ENCODE measurements at places on chromosomes 7 and 10.

DNA sequence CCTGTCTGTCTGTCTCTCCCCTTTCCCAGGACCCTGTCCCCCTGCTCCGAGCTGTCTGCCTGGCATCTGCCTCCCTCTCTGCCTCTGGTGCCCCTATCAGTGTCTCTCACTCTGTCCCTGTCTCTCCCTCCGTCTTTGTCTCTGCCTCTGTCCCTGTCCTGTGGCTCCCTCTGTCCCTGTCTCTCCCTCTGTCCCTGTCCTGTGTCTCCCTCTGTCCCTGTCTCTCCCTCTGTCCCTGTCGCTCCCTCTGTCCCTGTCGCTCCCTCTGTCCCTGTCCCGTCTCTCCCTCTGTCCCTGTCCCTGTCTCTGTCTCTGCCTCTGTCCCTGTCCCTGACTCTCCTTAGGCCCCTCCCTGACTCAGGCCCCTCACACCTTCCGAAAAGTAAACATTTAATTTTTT is 75.0 kb upstream of the PAX2 start:
- no peak for DNase-seq

DNA sequence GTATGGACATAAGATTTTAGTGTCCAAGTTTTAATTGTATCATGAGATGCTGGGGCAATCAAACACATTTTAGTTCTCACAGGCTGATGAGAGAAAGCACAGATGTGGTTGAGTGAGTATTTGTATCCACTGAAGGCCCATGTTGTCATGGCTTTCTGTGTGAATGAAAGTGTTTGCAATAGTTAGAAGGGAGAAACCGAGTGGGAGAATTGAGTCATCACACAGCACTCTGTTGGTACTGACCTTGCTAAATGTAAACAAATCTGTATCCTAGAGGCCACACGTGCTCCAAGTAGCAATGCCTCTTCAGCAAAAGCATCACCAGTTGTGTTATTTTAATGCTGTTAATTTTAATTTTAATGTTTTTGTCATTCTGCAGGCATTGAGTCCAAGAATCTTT is 121.2 kb downstream of the EMX2 start:
- no peak for DNase-seq

- DNase-seq: no peak
Observed at GRCh38 chr10:111078505-111079185, 1.8 kb downstream of the ADRA2A start.

DNA sequence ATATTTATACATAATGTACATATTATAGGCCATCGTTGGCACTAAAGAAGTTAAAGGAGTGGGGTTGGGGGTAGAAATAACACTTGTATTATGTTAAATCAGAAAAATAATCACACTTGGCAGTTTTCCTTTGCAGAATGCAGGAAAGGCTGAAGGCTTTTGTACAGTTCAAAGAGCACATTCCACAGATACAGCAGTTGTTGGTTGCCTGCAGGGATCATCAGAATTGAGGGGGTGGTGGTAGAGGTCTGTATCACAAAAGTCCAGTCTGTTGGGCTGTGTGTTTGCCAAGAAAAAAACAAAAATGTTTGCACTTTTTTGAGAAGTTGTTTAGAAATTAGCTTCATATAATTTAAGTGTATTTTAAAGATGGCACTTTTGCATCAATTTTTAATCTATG is 231.8 kb upstream of the FOXP2 start:
- no peak for DNase-seq

GRCh38 chr10:133324857-133325260 is 11.8 kb downstream of the CALY start:
- DNase-seq: no peak

DNA sequence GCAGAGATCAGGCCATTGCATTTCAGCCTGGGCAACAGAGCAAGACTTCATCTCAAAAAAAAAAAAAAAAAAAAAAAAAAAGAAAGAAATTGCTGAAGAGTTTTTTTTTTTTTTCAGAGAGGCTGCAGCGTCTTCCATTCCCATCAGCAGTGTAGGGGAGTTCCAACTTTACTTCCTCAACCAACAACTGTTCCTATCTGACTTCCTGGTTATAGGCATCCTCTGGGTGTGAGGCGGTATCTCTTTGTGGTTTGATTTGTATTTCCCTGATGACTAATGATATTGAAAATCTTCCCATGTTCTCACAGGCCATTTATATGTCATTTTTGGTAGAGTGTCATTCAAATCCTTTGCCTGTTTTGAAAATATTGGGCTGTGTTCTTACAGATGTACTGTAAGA is 40.2 kb downstream of the PRTFDC1 start:
- DNase-seq: no peak

DNA sequence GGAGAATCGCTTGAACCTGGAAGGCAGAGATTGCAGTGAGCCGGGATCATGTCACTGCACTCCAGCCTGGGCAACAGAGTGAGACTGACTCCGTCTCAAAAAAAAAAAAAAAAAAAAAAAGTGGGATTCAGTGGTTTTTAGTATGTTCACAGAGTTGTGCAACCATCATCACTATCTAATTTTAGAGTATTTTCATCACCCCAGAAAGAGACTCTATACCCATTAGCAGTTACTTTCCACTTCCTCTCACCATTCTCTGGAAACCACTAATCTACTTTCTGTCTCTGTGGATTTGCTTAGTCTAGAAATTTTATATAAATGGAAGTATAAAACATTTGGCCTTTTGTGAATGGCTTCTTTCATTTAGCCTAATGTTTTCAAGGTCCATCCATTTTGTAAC is 113.4 kb downstream of the ST7 start:
- no peak for DNase-seq

All from NCI-H524 (cell line).